ENCODE measurements at places on chromosomes 12 and 14. TPM values are rescaled to one million over a fixed set of nuclear protein-coding genes. Genes with fewer than 3 reads are reported as not detected.

GRCh38 chr12:58293308-58293982 is 352.1 kb downstream of the ATP23 start:
- DNase-seq: no peak

GRCh38 chr12:132084621-132085290 is 59.4 kb downstream of the DDX51 start:
- no peak for DNase-seq

DNA sequence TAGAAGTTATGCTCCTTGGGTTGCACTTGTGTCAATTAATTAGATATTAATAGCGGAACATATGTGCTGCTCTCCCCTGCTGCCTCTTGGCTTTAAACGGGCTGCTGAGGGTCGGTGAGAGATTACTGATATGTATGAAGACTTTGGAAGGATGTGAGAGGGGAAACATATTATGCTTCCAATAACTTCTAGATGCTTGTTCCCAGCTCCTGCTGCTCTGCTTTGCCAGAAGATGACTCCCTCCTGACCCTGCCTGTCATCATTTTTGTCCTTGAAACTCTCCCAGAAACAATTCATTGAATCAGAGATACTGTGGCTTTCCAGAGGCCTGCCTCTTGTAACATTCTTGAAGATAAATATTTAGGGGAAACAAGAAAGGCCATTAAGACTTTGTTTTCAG is 300.1 kb upstream of the STXBP6 start:
- DNase-seq: no peak

HOXC5 gene
- total RNA-seq: not detected

OAS3 gene
- total RNA-seq: 1.6 TPM
